Neural progenitor cell (in vitro differentiated cells): ENCODE measurements at places on chromosomes 11 and 22.

GRCh38 chr11:44992181-44992582 is 41.5 kb upstream of the TP53I11 start:
- no peak for DNase-seq

GRCh38 chr22:43698403-43698802 is 113.7 kb downstream of the EFCAB6 start:
- no peak for DNase-seq

DNA sequence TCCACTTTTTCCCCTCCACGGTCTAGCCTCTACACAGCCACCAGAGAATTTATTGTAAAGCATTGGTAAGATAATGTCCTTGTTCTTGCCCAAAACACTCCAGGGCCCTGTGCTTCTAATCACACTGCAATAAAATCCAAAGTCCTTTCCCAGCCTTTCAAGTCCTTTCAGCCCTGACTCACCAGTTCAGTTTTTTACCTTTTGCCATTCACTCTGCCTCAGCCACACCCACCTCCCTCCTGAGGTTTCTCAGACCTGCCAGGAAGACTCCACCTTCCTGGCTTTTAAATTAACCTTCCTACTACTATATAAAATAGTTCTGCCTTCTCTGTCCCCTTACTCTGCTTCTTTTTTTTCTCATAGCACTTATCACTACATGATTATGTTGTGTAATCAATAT is 91.0 kb upstream of the ARHGAP32 start:
- DNase-seq = no peak

DNA sequence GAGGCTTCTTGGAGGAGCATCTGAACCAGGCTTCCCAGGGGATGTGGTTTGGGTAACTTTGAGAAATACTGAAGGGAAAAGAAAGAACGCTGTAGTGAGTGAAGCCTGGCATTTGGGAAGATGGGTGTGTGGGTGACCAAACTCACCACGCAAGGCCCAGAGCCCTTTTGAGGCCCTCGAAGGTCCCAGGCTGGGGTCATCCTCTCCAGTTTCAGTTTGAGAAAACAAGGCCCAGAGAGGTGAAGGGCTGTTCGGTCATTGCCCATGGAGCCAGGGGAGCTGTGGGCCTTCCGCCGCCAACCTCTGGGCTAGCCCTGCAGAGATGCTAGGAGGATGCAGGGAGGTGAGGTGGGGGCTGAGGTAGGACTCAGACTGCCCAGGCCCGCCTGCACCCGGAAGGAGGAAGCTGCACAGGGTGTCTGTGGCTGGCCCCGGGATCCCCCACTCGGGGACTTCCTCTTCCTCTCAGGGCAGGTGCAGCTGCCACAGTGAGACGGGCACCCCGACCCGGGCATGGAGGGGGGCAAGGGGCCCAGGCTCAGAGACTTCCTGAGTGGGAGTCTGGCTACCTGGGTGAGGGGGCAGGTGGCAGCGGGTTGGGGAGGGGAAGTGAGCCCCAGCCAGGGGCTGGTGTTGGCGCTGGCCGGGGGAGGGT is at the start of gene CCDC88B:
TSS of gene CCDC88B (plus strand) at position 451 of the 655 bp plus-strand sequence. CDS start at position 514, 63 bp downstream.
- no peak for DNase-seq

DNA sequence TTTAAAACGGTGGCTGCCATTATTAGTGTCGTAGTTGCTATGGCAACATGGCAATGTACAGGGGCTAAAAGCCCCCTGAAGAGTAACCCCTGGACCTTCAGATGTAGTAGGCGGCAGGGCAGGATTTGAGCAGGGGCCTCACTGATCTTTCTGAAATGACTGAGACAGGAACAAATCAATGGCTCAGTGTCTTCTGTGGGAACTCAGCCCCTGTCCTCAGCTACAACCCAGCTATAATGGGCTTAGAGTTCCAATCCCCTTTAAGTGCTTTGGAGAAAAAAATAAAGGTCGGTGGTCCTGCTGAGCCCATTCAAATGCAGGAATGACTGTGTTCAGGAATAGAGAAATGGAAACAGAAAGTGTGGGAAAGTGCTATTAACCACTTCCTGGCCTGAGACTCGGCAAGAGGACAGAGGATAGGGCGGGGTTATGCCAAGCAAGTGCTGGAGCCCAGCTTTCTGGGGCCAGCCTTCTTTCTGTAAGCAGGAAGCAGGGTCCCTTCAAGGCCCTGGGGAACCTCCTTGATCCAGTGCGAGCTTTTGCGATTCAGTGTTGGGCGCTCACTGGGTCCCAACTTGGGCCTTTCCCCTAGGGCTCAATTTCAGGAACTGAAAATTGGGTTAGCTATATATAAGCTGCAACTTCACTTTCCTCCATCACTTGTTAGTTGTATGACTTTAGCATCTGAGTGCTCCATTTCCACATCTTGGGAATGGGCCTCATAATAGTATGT is 6.1 kb upstream of the CD82 start:
- DNase-seq = peak; percentile 88

DNA sequence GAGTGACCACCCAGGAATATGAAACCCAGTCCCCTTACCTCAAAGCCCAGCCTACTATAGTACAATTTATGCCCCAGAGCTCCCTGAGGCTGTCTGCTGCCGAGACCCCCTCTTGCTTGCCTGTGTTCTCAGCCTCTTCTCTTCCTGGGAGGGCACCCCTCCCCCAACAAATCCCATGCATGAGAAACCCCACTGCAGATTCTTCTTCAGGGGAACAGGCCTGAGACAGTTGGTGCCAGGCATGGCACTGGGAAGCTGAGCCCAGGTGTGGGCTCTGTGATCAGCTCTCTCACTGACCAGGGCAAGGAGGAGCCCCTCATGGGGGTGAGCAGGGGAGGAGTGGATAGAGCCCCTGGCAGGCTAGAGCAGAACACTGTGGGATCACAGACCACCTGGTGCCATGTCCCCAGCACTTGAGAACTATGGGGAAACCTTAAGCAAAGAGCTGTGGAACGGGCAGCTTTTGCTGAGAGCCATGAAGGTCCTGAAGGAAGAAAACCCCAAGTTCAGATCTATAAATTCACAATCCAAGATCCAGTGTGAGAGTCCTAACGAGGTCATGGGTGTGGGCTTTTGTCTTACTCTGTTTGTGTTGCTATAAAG is 46.5 kb upstream of the TH start:
- DNase-seq = no peak

GRCh38 chr22:45091254-45091854 is 72.4 kb upstream of the NUP50 start:
- DNase-seq = no peak

- no peak for DNase-seq
These were observed 959 bp upstream of the FJX1 start for GRCh38 chr11:35617316-35617686.

GRCh38 chr22:19991645-19992451 is 24.8 kb downstream of the ARVCF start:
- no peak for DNase-seq

DNA sequence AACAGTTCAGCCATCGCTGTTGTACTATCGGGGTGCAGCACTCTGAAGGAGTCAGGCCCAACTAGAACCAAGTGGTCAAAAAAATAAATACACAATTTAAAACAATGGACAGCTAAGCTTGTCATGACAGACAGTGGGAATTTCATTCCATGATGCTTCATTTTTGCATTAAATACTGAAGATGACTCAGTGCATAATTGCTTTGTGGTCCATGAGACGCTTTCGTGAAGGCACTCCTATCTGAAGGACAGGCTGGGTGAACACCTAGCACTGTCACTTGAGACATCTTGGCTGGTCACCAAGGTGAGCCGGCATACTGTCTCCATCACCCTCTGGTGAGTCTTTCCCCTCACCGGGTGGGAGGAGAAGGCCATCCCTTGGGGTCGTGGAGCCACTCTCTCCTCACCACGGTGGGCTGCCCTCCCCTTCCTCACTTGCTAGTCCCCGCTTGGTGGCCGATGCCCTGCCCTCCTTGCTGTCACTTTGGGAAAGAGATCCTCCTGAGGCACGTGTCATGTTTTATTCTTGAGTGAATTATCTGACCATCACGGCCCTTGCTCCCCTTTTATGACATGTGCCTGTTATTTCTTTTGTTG is 4.9 kb upstream of the TESMIN start:
- DNase-seq = no peak

DNA sequence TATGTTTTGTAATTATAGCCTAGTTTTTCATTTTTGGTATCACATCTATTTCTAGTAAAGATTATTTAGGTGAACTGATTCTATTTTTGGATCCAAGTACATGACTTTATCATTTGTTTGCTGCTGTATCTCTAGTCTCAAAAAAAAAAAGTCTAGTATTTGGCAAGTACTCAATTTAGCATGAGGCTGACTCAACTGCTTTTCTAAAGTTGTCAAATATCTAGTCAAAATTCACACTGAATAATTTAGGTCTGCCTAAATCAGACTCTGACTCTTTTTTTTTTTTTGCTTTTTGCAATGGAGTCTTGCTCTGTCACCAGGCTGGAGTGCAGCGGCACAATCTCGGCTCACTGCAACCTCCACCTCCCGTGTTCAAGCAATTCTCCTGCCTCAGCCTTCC is 2.4 kb downstream of the OOSP4A start:
- no peak for DNase-seq

- DNase-seq = peak; percentile 74
These were observed 132.0 kb downstream of the ELP4 start for GRCh38 chr11:31641477-31642062.

- no peak for DNase-seq
These were observed 86.8 kb downstream of the WT1 start for GRCh38 chr11:32348502-32348901.
